Caki2 (cell line): ENCODE measurements at places on chromosomes 1 and 21. TPM values are rescaled to one million over a fixed set of nuclear protein-coding genes. Genes with fewer than 3 reads are reported as not detected.

AGPAT3 gene
- 29.0 and 56.9 TPM in 2 replicates for total RNA-seq

DMBX1 gene
- not detected in 2 replicates for total RNA-seq

NPR1 gene
- total RNA-seq = 0.41 TPM in 1 of 2 replicates, not detected in the other

MFAP2 gene
- total RNA-seq = not detected in 2 replicates

CFAP57 gene
- 0.06 and 2.1 TPM in 2 replicates for total RNA-seq

B3GALNT2 gene
- 11.1 and 13.7 TPM in 2 replicates for total RNA-seq

NRAS gene
- total RNA-seq = 55.8 and 56.0 TPM in 2 replicates

KCNE2 gene
- total RNA-seq = not detected in 2 replicates

- peak; percentile 54 for DNase-seq
Observed at GRCh38 chr21:27104846-27105431, 138.1 kb upstream of the ADAMTS5 start.

GRCh38 chr1:203283597-203283996 is 21.7 kb upstream of the BTG2 start:
- no peak for DNase-seq

DNA sequence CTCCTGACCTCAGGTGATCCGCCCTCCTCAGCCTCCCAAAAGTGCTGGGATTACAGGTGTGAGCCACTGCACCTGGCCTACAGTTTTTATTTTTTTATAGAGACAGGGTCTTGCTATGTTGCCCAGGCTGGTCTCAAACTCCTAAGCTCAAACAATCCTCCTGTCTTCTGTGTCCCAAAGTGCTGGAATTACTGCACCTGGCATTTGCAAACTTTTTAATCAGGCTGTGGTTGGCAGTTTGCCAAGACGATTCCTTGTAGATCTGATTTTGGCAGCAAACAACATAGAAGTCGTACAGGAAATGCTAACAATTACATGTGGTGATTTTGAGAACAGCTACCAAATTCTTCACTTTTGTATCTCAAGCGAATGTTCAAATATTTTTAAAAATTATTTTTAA is 10.1 kb downstream of the RBP7 start:
- no peak for DNase-seq

DNA sequence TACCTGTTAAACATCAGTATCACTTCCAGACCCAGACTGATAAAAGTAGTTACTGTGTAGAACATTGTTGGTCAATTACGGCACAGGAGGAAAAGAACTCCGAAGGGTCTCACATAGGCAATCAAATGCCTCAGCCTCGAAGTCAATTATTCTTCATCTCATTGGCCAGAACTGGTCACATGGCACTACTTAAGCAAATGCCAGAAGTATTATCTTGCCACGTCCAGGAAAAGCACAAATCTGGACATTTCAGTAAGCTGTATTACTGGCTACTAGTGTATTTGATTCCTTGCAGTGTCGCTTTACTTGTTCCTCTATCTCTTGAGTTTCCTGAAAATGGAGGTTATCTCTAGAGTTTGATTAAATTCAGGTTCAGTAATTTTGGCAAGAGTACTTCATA is 24.4 kb downstream of the DIO1 start:
- no peak for DNase-seq

- no peak for DNase-seq
Observed at GRCh38 chr1:201808633-201808990, 20.3 kb upstream of the IPO9 start.

GRCh38 chr1:48039088-48040054 is 42.2 kb upstream of the TRABD2B start:
- peak; percentile 92 for DNase-seq

DNA sequence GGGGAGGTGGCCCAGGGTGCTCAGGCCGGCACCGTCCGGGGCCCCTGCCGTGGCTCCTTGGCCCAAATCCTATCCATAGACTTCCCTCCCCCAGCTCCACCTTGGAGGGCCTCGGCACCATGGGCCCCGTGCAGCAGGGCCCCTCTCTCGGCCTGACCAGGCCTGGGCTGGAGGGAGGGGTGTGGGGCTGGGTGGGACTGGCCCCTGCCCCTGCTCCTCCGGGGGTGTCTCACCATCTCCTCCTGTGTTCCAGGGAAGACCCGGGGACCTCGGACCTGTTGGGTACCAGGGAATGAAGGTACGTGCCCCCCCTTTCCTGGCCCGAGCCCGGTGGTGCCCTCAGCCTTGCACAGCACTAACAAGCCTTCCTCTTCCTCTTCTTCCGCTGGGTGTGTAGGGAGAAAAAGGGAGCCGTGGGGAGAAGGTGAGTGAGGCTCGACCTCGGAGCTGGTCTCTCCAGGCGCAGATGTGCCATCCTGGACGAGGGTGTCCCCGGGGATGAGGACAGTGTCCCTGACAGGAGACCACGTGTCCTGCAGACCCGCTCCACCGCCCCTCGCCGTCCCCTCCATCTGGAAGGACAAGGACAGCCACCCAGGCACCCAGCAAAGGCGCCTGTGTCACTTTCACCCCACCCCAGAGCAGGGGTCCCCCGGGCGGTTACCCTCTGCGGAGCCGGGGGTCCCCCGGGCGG is 7.9 kb downstream of the COL6A1 start:
- DNase-seq = no peak

DNA sequence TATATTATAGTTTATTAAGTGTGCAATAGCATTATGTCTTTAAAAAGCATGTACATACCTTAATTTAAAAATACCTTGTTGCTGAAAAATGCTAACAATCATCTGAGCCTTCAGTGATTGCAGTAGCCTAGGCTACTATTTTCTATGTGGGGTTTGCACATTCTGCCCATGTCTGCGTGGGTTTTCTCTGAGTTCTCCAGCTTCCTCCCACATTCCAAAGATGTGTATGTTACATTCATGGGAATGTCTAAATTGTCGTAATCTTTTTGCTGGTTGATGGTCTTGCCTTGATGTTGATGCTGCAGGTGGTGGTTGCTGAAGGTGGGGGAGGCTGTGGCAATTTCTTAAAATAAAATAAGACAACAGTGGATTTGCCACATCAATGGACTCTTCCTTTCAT is 12.5 kb downstream of the AADACL3 start:
- no peak for DNase-seq

- no peak for DNase-seq
Observed at GRCh38 chr1:111174070-111174469, 26.4 kb downstream of the DENND2D start.

DNA sequence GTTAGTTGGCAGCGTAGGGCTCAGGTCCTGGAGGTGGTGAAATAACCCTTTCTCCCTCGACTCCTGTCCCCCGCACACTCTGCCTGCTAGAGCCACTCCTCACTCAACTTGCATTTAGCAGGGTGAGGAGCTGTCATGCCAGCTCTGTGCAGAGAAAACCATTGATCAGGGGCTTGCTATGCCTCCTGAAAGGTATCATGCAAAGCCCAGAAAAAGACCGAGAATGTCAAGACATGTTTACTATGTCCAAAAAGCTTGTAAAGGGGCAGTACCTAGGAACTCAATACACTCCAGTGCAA is 18.0 kb downstream of the ALDH4A1 start:
- no peak for DNase-seq

- no peak for DNase-seq
Observed at GRCh38 chr1:244116946-244117345, 65.9 kb downstream of the ZBTB18 start.

- no peak for DNase-seq
Observed at GRCh38 chr1:53962395-53962794, 16.2 kb downstream of the LRRC42 start.

GRCh38 chr1:24084050-24084449 is 27.9 kb downstream of the MYOM3 start:
- DNase-seq = no peak

DNA sequence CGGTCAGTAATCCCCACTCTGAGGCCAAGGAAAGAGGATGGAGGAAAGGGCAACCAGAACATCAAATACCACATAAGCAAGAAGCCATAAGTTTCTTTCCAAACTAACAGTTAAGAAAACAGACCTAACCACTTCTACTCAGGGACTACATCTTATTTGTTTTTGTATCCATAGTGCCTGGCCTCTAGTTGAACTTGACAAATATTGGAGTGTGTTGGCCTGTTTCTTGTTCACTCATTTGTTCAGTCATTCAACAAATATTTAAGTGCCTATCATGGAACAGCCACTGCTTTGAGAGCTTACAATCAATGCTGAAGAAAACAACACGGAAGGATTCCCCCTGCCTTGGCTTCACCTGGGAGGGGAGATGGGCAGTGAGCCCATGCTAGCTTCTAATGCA is 69.7 kb downstream of the ST6GALNAC3 start:
- DNase-seq = no peak

DNA sequence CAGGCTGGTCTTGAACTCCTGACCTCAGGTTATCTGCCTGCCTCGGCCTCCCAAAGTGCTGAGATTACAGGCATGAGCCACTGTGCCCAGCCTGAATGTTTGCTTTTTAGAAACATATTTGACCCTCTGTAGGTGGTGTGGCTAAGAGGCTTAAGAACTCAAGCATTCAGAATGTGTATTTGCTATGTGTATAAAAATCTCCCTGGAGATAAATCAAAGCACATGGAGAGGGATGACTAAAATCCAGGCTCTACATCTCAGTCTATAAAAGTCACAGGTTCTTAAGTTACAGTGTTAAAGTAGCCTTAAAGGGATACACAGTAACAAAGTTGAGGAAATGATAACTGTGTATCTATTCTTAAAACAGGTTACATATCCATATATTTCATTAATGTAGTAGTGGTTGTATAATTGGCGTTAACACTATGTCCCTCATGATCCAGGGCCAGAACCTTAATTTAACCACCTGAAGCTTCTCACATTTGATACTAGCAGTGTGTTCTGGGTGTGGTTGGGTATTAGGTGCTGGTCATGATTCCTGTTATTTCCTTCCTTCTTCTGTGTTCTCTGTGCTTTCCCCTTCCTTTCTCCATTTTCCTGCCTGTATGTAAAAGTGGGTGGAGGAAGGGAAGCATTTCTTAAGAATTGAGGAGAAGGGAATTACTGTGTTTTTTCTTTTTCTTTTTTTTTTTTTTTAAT is 16.2 kb downstream of the GIPC2 start:
- DNase-seq = no peak

DNA sequence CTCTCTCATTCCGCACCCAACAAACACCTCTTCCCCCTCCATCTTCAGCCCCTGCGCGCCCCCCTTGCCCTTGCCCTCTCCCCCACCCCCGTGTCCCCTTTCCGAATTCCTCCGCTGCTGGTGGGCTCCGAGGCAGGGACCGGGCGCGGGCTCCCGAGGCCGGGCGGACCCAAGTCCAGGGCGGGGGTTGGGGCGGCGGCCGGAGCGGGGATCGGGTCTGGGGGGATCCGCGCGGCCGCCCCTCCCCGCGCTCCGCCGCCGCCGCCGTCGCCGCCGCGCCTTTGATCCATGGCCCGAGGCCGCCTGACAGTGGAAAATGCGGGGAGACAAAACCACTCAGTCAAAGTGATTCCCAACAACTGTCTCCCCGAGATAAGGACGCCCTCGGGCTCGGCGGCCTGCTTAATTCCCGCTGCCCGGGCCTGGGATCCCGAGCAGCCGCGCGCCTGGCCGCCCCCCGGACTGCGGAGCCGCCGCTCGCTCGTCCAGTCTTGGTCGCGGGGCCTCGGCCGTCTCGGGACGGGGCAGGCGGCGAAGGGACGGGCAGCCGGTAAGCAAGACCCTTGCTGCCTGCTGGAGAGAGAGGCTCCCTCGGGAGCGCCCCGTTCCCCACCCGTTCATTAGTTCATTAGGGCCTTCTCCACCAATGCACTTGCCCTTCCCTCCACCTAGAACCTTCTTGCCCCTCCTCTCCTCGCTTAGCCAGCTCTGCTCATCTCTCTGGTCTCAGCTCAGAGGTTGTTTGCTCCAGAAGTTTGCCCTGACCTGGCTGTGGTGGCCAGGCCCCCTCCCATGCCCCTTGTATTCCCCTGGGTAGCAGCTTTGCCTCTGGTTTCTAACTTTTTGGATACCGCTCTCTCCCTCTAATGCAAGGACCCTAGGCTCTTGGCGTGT is 86.4 kb downstream of the PAX7 start:
- DNase-seq = no peak

DNA sequence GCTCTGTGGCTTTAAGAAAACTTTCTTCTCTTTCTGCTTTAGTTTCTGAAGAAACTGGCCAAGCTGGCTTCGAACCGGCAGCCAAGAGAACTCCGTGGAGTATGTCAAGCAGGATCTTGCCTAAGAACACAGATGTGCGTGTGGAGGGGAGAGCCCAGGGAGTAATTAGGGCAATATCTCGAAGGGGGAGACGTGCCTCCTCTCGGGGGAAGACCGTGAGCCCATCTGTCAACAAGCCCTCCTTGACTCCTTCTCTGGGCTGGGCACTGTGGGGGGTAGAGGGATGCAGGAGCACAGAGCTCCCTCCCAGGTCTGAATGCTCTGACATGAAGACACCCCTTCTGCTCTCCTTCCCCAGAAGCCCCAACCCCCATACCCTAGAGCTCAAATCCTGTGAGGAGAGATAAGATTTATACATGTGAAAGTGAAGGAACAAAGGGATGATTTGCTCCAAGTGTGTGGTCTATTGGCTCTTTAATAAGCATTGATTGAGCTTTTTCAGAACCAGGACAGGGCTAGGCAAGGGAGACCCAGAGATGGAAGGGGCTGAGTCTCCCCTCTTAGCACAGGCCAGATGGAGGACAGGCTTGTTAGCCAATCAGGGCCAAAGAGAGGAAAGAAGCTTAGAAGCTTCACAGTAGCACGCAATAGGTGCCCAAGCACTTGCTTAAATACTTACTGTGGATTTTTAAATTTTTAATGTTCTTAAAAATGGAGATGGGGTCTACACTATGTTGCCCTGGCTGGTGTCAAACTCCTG is 37.5 kb downstream of the EDN2 start:
- no peak for DNase-seq

- no peak for DNase-seq
Observed at GRCh38 chr21:41627428-41627827, 119.5 kb upstream of the TMPRSS2 start.

DNA sequence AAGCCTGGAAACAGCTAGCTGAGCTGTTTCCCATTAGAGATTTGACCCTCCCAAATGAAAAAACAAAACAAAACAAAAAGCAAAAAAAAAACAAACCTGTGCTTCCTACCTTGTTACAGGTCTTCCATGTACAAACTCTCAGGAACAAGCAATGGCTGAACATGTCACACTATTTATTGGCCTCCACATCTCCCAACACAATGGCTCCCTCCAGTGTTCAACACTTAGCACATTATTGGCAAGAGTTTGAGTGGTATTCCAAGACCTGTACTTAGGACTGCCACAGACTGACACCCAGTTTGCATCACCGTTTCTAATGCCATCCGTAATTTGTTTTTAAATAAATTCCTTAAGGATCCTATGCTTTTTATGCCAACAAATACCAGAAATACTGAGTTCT is 195.0 kb upstream of the OLFM3 start:
- peak; percentile 2 for DNase-seq

GRCh38 chr1:92933459-92933858 is 27.8 kb downstream of the DIPK1A start:
- no peak for DNase-seq

- DNase-seq = no peak
Observed at GRCh38 chr1:190126728-190127127, 350.9 kb downstream of the BRINP3 start.
